Ascending aorta (tissue), 2 donors: ENCODE measurements at places on chromosomes 13 and 19.

DNA sequence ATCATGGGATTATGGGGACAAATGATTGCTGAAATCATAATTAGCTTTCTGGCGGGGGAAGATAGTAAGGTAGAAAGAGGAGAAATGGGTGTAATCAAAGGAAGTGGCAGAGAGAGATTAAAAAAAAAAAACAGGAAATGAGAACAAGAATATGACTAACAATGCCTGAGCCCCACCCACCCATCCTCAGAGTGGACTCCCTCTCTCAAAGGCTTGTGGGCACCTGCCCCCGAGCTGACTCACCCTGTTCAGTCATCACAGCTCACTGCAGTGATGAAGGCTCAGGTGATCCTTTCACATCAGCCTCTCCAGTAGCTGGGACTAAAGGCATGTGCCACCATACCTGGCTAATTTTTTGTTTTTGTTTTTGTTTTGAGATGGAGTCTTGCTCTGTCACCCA is 26.4 kb upstream of the TPT1 start:
- peaks cover 5% of the 10 kb centered on the region for H3K36me3 ChIP-seq
- peak; percentile 76 for DNase-seq
- H3K4me1 ChIP-seq: no peaks in the 10 kb centered on the region
- peak overlapping the region; percentile 19 for H3K27ac ChIP-seq
- no peaks in the 10 kb centered on the region for H3K27me3 ChIP-seq

GRCh38 chr19:35901055-35901644 is 810 bp upstream of the NFKBID start:
- no peaks in the 10 kb centered on the region for H3K27me3 ChIP-seq
- H3K4me1 ChIP-seq: peaks cover 10% of the 10 kb centered on the region
- peaks cover 7% of the 10 kb centered on the region for H3K36me3 ChIP-seq
- no peak for DNase-seq
- peak overlapping the region; percentile 76 for H3K4me3 ChIP-seq

DNA sequence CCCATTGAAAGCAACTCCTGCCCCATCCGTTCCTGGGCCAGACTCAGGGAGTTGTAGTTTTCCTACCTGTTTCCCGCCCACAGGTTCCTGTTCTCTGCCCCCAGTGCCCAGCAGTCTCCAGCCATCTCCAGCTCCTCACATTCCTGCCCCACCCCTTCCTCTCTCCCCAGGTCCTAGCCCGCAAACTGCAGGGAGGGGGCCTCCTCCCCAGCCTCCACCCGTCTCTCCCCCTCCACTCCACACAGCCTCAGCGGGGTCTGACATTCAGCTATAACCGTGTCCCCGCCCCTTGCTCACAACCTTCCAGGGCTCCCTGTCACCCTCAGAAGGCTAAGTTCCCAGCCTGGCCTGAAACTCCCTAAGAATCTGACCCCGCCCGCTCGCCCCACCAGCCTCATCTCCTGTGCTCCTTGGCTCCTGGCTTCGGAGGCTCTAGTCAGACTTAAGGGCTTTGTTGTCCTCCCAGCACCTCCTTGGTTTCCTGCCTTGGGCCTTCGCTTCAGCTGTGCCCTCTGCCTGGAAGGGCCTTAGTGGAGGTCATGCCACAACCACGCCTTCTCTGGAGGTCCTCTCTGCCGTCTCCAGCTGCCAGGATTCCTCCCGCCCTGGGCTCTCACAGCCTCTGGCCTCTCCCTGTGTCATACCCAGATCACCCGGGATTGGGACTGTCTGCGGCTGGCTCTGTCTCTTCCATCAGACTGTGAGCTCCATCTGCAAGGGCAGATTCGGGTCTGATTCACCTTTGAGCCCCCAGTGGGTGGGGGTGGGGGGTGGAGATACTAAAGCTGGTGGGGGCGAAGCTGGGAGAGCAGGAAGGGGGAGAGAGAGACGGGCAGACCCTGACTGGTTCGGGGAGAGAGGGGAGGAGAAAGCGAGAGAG is 5.1 kb upstream of the SPACA6 start:
- H3K4me1 ChIP-seq: peaks cover 12% of the 10 kb centered on the region
- DNase-seq: no peak
- H3K27ac ChIP-seq: peak overlapping the region; percentile 97
- H3K27me3 ChIP-seq: no peaks in the 10 kb centered on the region

DNA sequence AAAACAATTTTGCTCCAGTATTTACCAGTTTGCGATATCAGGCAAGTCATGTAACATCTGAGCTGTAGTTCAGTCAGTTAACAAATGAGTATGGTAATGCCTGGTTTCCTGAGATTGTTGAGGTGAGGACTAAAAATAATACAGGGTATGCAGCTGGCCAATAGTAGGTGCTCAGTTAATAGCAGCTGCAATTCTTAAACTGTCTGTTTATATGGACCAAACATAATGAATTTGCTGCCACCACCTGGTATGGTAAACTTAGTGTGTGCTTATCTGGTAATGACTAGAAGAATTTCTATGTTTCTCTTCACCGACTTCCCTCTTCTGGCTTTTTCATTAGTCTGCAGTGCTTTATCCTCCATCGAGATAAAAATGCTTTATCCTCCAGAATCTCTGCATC is 9.1 kb downstream of the ZMYM2 start:
- H3K27ac ChIP-seq: no peak overlapping the region
- peaks cover 19% of the 10 kb centered on the region for H3K36me3 ChIP-seq
- peaks cover 18% of the 10 kb centered on the region for H3K4me1 ChIP-seq

GRCh38 chr13:41512441-41512840 is 55.1 kb downstream of the RGCC start:
- H3K4me3 ChIP-seq: no peak overlapping the region
- no peaks in the 10 kb centered on the region for H3K27me3 ChIP-seq
- H3K36me3 ChIP-seq: no peaks in the 10 kb centered on the region
- DNase-seq: no peak
- H3K4me1 ChIP-seq: no peaks in the 10 kb centered on the region
- H3K27ac ChIP-seq: no peak overlapping the region

GRCh38 chr13:21219036-21219381 is 42.6 kb downstream of the MRPL57 start:
- H3K36me3 ChIP-seq: no peaks in the 10 kb centered on the region
- H3K4me3 ChIP-seq: no peak overlapping the region

DNA sequence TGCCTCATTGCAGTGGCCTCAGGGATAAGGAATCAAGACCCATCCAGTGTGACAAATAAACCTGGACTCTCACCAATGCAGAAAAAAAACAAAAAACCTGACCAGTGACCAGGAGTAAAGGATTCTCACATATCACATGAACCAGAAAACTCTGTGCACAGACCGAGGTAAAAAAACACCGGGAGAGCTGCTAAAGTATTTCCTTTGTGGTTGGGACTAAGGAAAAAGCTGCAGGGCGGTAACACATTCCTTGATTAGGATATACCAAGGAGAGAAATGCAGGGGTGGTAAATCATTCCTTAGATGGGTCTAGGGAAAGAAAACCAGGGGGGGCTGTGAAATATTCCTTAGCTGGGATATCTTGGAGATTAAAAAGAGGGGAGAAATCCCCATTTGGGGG is 64.8 kb upstream of the ZNF85 start:
- H3K27ac ChIP-seq: no peak overlapping the region
- DNase-seq: no peak
- no peaks in the 10 kb centered on the region for H3K27me3 ChIP-seq
